ENCODE measurements at places on chromosomes 1 and 21. TPM values are rescaled to one million over a fixed set of nuclear protein-coding genes. Genes with fewer than 3 reads are reported as not detected.

POLR3GL gene
- 11.9 TPM for total RNA-seq

ARHGEF10L gene
- total RNA-seq, result 270 TPM

SLC35F3 gene
- total RNA-seq, result not detected

BMP8B gene
- total RNA-seq, result 18.0 TPM

PIGR gene
- 3,370 TPM for total RNA-seq

GRCh38 chr1:148389027-148389339 is 94.1 kb downstream of the PPIAL4G start:
- DNase-seq, result no peak

GRCh38 chr1:200438911-200439310 is 29.1 kb upstream of the ZNF281 start:
- no peak for DNase-seq

Data from transverse colon (tissue), 4 donors.